Astrocyte (in vitro differentiated cells and primary cell): ENCODE measurements at places on chromosomes 2 and 18.

- DNase-seq = peak; percentile 24
- no peaks in the 10 kb centered on the region for H3K4me1 ChIP-seq
- no peak overlapping the region for H3K4me3 ChIP-seq
These were observed 66.7 kb upstream of the DNAJC10 start for GRCh38 chr2:182649316-182649715.

DNA sequence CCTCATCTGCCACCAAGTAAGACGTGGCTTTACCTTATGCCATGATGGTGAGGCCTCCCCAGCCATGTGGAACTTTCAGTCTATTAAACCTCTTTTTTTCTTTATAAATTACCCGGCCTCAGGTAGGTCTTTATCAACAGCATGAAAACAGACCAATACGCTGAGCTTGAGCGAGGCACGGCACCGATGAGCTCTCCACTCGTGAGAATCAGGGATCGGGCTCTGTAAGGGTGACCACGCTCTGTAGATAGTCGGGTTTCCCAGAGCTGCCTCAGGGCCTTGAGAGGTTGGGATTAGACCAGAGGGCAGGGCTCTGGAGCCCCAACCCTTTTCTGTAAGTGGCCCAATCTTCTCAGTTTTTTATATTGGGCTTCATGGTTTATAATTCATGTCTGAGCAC is 360.3 kb upstream of the MYT1L start:
- no peaks in the 10 kb centered on the region for H3K27me3 ChIP-seq
- no peak overlapping the region for H3K27ac ChIP-seq
- no peaks in the 10 kb centered on the region for H3K4me1 ChIP-seq
- DNase-seq = no peak
- no peak overlapping the region for H3K4me3 ChIP-seq

- peaks cover 6% of the 10 kb centered on the region for H3K27me3 ChIP-seq
- peaks cover 4% of the 10 kb centered on the region for H3K4me1 ChIP-seq
- peak; percentile 26 for DNase-seq
- no peak overlapping the region for H3K4me3 ChIP-seq
- no peaks in the 10 kb centered on the region for H3K36me3 ChIP-seq
- H3K27ac ChIP-seq = no peak overlapping the region
These were observed 58.1 kb downstream of the AGAP1 start for GRCh38 chr2:235551965-235552364.

DNA sequence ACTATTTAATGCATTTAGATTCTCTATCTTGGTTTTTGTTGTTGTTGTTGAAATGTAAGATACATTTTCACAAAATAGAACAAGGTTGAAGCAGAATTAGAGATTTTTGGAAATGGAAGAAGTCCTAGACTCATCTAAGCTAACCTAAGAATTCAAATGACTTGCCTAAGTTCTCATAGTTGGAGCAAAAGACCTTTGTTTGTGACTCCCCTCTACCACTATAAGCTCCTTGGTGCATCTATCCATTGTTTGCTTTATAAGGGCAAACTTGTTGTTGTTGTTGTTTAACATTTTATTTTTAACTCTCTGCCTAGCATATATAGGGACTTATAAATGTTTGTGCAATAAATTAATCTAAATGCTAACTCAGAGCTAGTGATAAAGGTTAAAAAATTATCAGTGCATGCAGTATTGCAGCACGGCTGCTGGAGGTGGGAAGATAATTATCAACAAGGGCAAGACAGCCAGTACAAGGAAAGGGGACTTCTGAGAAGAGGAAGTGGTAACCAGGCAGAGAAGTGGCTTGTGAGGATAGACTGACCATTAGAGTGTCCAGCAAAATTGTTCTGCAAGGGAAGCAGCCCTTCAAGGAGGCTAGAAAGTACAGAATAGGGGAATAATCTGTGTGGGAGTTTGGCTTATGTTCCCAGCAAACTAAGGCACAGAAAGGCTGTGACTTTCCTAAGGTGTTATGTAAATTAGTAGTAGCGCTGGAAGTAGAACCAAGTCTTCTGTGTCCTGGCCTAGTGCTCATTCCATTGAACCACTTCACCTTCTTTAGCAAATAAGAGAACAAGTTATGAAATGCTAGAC is 38.1 kb upstream of the ACYP2 start:
- no peaks in the 10 kb centered on the region for H3K36me3 ChIP-seq
- H3K4me3 ChIP-seq = no peak overlapping the region
- DNase-seq = no peak
- H3K27ac ChIP-seq = no peak overlapping the region
